ENCODE measurements at places on chromosomes 12 and 14. TPM values are rescaled to one million over a fixed set of nuclear protein-coding genes. Genes with fewer than 3 reads are reported as not detected.

DNA sequence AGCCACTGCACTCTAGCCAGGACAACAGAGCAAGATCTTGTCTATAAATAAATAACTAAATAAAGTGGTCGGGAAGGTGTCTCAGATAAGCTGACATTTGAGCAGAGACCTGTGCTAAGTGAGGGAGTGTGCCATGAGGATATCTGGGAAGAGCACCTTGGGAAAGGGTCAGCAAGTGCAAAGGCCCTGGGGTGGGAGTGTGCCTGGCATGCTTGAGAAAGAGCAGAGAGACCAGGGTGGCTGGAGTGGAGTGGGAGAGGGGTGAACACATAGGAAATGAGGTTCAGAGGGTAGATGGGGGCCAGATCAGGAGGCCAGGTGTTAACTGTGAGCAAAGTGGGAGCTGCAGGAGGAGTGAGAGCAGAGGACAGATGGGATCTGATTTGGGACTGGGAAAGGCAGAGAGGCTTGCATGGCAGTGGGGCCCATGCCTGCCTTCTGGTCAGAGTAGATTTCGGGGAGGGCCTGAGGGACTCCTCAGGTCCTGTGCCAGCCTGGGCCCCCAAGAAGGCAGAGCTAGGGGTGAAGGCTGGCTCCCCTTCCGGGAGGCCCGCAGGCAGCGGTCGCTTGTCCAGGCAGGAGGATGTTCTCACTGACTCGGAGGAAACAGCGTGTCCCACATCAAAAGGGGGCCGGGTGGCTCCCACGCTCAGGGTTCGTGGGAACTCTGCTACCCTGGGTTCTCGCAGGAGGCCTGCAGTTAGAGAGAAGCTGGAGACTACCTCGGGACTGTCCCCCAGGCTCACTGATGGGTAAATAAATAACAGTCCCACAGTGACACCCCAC, 32.6 kb downstream of the DTX1 start:
- H3K36me3 ChIP-seq: no peaks in the 10 kb centered on the region
- peaks cover 17% of the 10 kb centered on the region for H3K27me3 ChIP-seq
- DNase-seq: no peak
- H3K4me3 ChIP-seq: no peak overlapping the region
- no peaks in the 10 kb centered on the region for H3K4me1 ChIP-seq

Gene SLC38A4
- 2.5 TPM for total RNA-seq

Gene LTBR
- 0.25 TPM for total RNA-seq

Gene SLC25A47
- not detected for total RNA-seq

- no peaks in the 10 kb centered on the region for H3K36me3 ChIP-seq
- peaks cover 38% of the 10 kb centered on the region for H3K4me1 ChIP-seq
- no peak overlapping the region for H3K4me3 ChIP-seq
- no peak for DNase-seq
These were observed 185.9 kb downstream of the ITPR2 start for GRCh38 chr12:26647088-26647487.

DNA sequence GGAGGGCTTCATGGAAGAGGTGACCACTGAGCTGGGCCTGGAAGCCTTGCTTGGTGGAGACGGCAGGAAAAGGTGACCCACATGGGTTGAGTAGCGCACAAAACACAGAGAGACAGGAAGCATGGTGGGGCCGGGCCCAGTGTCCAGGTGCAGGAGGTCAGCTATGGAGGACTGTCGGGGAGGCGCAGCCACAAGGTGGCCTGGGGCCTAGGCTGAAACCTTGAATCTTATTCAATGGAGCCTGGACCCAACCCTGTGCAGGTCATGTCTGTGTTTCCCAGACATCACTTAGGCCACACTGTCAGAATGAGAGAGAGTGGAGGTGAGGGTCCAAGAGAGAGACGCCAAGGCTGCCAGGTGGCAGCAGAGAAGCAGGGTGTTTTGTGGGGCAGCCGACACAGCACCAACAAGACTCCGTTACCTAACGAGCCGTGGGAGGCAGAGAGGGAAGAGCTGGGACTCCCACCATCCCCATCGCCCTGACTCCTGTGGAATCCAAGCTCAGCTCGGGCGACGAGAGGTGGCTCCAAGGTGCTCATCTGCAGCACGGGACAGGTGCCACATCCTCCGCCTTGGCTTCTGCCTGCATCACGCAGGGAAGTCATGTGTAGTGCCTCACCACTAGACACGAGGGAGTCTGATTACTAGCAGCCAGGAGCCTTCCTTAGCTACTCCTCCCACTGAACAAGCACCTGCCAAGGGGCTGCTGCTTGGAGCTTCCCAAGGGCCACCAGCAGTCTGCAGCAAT, 38.7 kb downstream of the DEGS2 start:
- H3K36me3 ChIP-seq: no peaks in the 10 kb centered on the region
- no peak for DNase-seq
- H3K4me1 ChIP-seq: peaks cover 4% of the 10 kb centered on the region
- no peak overlapping the region for H3K4me3 ChIP-seq

- no peak overlapping the region for H3K27ac ChIP-seq
- H3K36me3 ChIP-seq: no peaks in the 10 kb centered on the region
- H3K4me1 ChIP-seq: peaks cover 9% of the 10 kb centered on the region
- DNase-seq: no peak
- peaks cover 47% of the 10 kb centered on the region for H3K27me3 ChIP-seq
These were observed 4.0 kb downstream of the ACVRL1 start for GRCh38 chr12:51911307-51911706.

GRCh38 chr12:29229937-29230336, 80.9 kb downstream of the FAR2 start:
- no peaks in the 10 kb centered on the region for H3K27me3 ChIP-seq
- H3K4me3 ChIP-seq: no peak overlapping the region
- H3K4me1 ChIP-seq: no peaks in the 10 kb centered on the region
- H3K36me3 ChIP-seq: no peaks in the 10 kb centered on the region
- no peak for DNase-seq
- no peak overlapping the region for H3K27ac ChIP-seq

- H3K36me3 ChIP-seq: peaks cover 19% of the 10 kb centered on the region
- no peaks in the 10 kb centered on the region for H3K4me1 ChIP-seq
- DNase-seq: no peak
- H3K27me3 ChIP-seq: no peaks in the 10 kb centered on the region
- H3K4me3 ChIP-seq: no peak overlapping the region
These were observed 104.2 kb downstream of the PCNX1 start for GRCh38 chr14:71011479-71011878.

DNA sequence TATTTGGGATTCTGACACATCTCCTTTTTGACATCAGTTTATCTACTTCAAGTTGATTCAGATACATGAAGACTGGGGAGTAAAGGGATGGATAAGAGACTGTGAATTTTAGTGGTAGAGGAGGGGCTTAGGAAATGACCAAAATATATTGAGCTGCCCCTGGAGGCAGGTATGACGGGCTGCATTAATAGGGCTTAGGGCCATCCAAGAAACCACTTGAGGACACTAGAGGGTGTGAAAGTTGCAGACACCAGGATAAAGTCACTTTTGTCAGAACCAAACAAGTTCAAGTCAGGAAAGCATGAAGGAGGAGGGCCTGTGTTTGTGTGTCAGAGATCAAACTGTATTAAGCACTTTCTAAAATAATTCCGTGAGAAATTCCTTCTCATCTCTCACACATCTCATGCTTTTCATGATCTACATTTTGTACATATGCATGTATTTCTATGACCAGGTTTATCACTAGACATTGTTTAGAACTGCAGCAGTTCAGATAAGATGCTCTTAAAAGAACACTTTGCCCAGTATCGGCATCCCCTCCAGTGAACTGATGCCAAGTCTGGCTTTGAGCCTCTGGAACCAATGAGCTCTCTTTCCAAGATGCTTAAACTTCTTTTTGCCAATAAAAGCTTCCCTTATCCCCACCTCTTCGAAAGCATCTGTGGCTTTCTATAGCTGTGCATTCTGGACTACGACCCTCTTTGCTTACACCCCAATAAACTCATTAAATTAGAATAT, 136.9 kb downstream of the SLC38A1 start:
- DNase-seq: peak; percentile 25
- no peaks in the 10 kb centered on the region for H3K36me3 ChIP-seq
- H3K4me3 ChIP-seq: no peak overlapping the region
- peaks cover 7% of the 10 kb centered on the region for H3K4me1 ChIP-seq
- H3K27me3 ChIP-seq: no peaks in the 10 kb centered on the region
- no peak overlapping the region for H3K27ac ChIP-seq

Gene TPH2
- total RNA-seq: not detected

DNA sequence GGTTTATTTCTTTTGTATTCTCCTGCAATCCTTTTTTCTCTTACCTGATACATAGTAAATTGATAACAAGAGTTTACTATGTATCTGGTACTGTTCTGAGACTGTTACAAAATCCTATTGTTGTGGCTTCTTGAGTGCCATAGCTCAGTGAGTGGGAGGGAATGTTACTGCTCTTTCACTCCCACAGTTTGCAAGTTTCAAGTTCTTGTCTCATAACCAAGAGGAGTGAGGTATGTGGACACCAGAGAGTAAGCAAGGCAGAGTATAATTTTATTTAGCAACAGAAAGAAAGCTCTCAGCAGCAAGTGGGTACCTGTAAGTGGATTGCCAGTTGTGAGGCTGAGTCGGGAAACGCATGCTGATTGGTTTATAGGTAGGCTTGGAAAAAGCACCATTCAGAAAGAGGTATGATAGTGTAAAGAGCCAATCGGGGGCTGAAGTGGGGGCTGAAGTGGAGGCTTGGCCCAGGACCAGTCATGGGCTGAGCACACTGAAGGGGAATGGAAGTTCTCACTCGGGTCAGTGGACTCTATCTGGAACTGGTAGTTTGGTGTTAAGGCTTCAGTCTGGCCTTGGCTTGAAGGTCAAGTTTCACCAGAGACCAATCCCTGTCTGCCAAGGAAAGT, 850.8 kb downstream of the TMTC2 start:
- no peaks in the 10 kb centered on the region for H3K36me3 ChIP-seq
- H3K27me3 ChIP-seq: no peaks in the 10 kb centered on the region
- H3K4me3 ChIP-seq: no peak overlapping the region
- H3K27ac ChIP-seq: no peak overlapping the region

DNA sequence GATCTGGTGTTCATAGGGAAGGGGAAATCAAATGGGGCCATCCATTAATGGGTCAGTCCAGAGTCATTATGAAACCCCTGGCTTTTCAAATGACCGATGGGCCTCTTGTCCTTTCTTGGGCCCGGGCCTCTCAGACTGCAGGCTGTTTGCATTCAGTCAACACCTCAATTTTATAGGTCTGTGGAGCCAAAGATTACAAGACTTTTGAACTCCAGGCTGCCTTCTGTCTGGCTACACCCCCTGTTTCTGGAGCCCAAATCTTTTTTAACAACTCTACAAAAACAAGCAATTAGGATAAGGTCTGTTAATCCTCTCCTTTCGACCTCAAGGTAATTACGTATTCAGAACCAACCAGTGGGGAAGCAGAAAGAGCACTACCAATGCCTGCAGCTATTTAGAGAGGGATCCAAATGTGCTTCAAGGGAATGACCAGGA, 35.6 kb downstream of the DUSP6 start:
- peak overlapping the region; percentile 9 for H3K4me3 ChIP-seq
- peak; percentile 87 for DNase-seq
- no peaks in the 10 kb centered on the region for H3K27me3 ChIP-seq

GRCh38 chr12:115260762-115261675, 577.0 kb upstream of the TBX3 start:
- H3K27me3 ChIP-seq: no peaks in the 10 kb centered on the region
- H3K4me1 ChIP-seq: no peaks in the 10 kb centered on the region
- DNase-seq: no peak
- H3K36me3 ChIP-seq: no peaks in the 10 kb centered on the region
- no peak overlapping the region for H3K27ac ChIP-seq

Gene IL23A
- 0.31 TPM for total RNA-seq
